ENCODE measurements at places on chromosomes 12 and 14.

GRCh38 chr14:88986146-88986841 lies 161.8 kb downstream of the TTC8 start:
- DNase-seq: no peak

GRCh38 chr14:69342928-69343525 lies 55.1 kb downstream of the ERH start:
- DNase-seq: no peak

DNA sequence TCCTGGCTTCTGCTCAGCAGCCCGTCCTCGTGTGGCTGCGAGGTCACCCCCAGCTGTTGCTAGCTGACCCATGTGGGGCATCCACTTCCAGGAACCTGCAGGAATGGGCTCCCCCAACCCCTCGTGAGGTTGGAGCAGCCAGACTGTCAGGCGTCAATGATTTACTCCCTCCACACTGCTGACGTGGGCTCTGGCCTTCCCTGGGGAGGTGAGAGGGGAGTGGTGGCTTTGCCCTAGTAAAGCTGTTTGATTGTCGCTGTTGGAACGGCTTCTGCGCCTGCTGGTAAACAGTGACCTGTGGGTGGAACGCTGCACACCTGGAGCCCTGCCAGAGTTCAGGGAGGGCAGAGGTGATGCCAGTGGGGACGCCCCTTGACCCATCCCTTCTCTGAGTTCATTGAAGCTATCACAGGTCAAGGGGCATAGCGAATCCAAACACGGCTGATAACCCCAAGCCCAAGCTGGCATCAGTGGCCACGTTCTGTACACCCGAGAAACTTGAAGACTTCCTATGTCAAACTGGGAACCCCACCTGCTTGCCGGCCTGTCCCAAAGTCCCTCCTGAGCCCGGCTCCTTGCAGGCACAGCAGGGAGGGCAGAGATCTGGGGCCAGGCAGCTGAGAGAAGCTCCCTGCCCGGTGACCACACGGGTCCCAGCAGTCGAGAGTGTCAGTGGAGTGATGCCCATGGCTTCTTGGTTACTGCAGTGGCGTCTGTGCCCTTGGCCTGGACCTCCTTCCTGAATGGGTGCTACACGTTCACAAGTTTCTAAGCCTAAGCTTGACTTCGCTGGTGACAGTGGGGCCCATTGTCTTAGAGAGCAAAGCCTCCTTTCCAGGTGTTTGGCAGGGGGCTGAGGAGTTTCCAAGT lies 2.7 kb downstream of the ASPG start:
- no peak for DNase-seq

- DNase-seq: no peak
Observed at GRCh38 chr12:117854339-117855012, 114.3 kb downstream of the KSR2 start.

- DNase-seq: no peak
Observed at GRCh38 chr14:74893614-74894091, 11.9 kb downstream of the DLST start.

DNA sequence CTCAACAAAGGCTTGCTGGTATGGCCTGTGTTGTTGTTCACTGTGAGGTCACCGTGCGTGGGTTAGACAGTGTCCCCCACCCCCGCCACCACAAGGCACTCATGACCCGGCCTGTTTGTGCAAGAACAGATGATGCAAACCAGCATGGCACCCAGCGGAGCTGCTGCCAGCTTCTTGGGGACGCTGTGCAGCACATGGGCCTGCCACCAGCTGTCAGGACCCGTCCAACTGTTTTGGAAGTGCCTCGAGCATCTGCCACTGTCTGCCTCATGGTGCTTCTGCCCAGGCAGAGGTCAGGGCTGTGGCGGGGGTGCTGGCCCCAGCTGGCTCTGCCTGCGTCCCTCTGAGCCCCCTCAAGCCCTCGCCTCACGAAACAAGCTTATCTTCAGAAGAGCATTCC lies 1.5 kb downstream of the ASB2 start:
- no peak for DNase-seq

- no peak for DNase-seq
Observed at GRCh38 chr14:105123064-105123665, 45.4 kb downstream of the JAG2 start.

DNA sequence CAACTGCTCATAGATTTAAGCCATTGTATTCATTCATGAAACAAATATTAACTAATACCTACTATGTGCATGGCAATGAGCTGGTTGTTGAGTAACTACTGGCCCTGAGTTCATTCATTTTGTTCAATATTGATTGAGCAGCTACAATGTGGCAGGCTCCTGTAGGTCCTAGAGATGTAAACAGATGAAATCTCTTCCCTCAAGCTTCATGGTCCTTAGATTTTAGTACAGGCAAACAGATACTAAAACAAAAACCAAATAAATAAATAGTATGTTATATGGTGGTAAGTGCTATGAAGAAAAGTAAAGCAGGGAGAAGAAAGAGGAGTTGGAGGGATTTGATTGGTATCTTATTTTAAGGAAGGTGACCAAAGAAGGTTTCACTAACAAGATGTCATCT lies 77.8 kb downstream of the RERG start:
- DNase-seq: no peak

DNA sequence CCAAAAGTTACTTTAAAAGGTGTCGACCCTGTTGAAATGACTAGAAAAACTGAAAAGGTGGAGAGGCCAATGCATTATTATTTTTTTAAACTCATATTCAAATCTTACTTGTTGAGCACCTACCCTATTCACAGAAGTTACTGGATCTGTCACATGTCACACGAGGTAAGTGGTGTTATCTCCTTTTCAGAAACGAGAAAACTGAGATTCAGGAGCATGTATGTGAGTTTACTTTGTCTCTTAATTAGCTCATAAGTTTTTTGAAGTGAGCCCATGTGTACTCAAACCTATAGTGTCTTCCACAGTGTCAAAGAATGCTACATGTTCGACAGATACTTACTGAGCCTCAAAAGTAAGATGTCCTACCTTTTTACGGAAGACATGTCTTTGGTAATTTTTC lies 81.8 kb upstream of the EGLN3 start:
- no peak for DNase-seq

GRCh38 chr12:124545508-124546418 lies 21.6 kb downstream of the NCOR2 start:
- no peak for DNase-seq

GRCh38 chr12:91743704-91744321 lies 401.8 kb downstream of the BTG1 start:
- no peak for DNase-seq

DNA sequence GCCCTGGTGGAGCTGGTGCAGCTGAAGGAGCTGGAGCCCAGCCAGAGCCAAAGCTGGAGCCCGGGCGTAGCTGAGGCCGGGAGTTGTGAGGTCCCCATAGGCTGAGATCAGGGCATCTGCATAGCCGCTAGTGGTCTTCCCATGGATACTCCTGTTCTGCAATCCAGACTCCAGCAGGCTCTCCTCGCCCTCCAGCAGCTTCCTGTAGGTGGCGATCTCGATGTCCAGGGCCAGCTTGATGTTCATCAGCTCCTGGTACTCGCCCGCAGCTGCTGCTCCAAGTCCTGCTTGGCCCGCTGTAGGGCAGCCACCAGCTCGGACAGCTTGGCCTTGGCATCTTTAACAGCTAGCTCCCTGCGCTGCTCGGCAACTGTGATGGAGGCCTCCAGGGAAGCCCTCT lies 966.1 kb downstream of the FSCB start:
- no peak for DNase-seq

GRCh38 chr12:100896192-100896591 lies 101.6 kb downstream of the ANO4 start:
- no peak for DNase-seq
